CD4-positive, alpha-beta T cell treated with Interleukin-4 for 4 hours (primary cell): ENCODE measurements at places on chromosomes 11 and 22.

GRCh38 chr11:114197799-114198500 lies 98.2 kb upstream of the NNMT start:
- no peak for DNase-seq

- DNase-seq = no peak
Observed at GRCh38 chr22:30880847-30881246, 87.7 kb downstream of the MORC2 start.

DNA sequence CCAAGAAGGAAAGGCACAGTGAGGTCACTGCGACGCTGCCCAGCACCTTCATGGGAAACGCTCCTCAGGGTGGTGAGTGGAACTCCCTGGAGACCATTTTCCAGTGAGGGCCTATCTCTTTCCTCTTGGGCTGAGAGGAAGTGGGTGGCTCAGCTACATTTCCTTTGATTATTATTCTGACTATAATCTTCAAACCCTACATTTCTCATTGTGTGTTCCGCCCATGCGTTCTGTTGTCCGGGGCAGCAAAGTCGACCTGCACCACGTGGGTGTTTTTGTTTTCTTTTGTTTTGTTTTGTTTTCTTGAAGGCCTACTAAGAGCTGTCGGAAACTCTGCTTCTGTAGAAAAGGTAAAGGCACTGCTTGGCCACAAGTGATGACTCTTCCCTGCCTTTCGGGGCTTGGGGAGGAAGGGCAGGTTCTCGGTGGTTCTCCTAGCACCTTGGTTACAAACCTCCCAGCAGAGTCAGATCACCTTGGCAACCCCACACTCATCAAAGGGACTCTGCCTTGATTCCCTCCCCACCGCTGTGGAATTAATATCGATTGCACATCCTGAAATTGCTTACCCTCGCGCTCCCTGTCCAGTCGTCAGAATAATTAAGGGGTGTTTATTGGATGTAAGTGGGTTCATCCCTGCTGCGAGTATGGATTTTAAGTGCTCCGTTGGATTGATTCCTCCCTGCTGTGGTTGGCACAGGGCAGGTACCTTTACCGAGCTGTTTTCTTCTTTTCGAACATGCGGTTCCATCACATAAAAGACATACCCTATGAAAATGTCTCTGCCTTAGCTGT lies 7.3 kb downstream of the PARVB start:
- peak; percentile 80 for DNase-seq

- peak; percentile 64 for DNase-seq
Observed at GRCh38 chr11:14249121-14249963, 109.6 kb downstream of the RRAS2 start.

- DNase-seq = no peak
Observed at GRCh38 chr11:8928981-8929615, 3.6 kb downstream of the C11orf16 start.

DNA sequence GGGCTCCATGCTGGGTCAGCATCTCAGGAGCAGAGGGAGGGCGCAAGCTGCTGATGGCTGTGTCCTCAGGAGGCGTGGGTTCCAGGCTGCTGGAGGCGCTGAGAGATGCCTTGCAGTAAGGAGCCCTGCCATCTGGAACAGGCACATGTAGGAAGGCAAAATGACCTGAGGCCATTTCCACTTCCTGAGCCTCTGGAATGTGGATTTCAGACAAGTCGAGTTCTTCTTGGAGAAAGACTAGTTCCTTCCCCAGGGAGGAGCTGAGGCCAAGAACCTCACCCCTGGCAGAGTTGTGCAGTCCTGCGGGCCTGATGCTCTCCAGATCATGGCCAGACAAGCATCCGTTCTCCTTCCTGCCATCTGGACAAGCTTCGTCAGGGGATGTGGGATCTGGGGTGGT lies 19.3 kb downstream of the HPS4 start:
- DNase-seq = no peak

GRCh38 chr11:16127732-16128131 lies 228.6 kb downstream of the SOX6 start:
- DNase-seq = no peak

- DNase-seq = peak; percentile 70
Observed at GRCh38 chr11:67437082-67437808, at the start of gene PTPRCAP. TSS of gene PTPRCAP (minus strand) at chr11:67437682. CDS start at chr11:67437619, 63 bp downstream.

- DNase-seq = no peak
Observed at GRCh38 chr22:25488244-25489020, 76.0 kb upstream of the GRK3 start.

DNA sequence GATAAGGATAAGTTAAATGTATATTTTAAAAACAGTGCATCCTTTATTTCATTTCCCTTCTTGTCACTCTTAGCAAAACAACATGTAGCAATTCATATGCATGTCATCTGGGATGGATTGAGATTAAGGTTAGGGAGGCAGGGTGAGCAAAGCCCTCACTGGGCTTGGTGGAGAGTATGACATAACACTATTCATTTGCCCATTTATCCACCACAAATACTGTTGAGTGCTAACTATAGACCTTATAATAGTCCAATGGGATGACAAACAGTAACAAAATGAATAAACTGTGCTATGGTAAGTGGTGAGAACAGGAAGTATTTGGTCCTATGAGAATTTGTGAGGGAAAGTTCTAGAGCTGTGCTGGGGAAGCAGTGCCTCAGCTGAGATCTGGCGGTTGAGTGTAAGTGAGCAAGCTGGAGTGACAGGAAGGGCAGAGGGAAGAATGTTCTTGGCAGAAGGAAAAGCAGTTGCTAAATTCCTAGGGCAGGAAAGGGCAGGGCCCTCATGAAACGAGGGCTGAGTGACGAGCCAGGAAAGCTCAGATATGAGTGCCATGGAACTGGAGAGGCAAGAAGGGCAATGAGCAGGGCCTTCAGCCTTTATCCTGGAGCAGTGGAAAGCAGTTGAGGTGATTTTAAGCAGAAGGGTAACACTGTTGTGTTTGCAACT lies 6.7 kb downstream of the HSD17B12 start:
- no peak for DNase-seq

DNA sequence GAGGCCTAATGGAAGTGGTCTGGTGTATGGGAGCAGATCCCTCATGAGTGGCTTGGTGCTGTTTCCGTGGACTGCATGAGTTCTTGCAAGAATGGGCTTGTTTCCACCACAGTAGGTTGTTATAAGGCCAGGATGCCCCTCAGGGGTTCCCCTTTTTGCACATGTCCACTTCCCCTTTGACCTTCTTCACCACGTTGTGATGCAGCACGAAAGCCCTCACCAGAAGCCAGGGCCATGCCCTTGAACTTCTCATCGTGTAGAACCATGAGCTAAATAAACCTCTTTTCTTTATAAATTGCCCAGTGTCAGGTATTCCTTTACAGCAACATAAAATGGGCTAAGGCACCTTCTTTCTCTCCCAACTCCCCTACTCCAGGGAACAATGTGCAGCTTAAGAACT lies 2.8 kb upstream of the NARS2 start:
- DNase-seq = no peak

GRCh38 chr11:45089676-45090499 lies 56.6 kb upstream of the PRDM11 start:
- DNase-seq = no peak

DNA sequence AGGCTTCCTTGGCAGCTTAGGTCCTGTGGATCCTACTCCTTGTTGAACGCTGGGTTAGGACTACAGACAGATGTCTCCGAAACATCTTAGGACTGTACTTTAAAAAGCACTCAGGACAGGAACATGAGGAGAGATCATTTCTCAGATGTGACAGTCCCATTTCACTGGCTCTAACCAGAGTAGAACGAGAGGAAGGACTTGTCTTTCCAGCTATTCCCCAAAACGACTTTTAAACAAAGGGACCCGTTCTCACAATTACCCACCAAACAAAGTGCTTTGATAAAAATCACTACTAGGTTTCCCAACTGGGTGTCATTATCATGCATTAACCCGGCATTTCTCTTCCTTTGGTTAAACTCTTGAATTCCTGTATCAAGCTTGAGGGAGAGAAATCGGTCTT lies 84.7 kb upstream of the BARX2 start:
- no peak for DNase-seq

DNA sequence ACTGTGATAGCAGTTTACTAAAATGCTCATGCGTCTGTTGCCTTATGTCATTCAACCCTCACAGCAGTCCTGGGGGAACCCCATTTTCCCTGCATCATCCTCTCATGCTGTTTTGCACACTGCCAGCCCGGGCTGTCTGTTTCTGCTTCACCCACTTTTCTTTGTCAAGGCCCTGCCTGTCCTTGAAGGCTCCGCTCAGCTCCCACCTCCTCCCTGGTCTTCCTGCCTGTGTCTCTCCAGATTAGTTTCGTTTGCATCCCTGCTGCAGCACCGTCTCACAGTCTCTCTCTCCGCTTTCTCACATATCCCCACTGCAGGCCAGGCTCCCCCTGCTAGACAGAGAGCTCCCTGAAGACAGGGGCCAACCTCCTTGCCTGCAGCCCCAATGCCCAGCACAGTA lies 29.9 kb downstream of the SERPINH1 start:
- DNase-seq = no peak

DNA sequence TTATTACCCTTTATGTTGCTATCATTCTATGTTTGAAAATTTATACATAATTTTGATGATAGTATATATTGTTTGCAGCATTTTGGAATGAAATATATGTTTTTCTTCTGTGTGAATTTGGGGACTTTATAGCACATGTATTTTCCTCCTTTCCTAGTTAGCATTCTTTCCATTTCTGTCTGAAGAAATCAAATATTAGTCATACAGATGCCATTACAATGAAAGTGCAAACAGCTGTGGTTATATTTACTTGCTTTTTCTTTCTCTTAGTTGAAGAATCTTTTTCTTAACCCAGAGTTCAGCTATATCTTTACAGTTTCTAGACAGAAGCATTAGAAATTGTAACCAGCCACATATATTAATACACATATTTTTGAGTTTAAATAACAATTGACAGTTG lies 753.1 kb upstream of the ARHGAP42 start:
- no peak for DNase-seq

DNA sequence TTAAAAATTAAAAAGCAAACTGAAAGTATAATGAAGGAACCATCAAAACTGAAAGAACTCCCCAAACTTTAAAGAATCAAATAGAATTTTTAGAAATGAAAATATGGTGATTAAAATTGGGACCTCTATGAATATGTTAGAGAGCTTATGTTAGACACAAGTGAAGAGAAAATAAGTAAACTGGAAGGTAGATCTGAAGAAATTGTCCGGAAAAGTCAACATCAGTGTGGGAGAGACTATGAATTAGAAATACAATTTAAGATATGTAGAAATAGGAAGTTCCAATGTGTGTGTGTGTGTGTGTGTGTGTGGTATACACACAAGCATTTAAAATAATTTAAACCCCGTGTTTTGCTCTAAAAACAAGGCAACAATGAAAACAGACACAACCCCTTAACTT lies 4.9 kb upstream of the OR8B4 start:
- no peak for DNase-seq

GRCh38 chr11:833114-833791 lies 501 bp downstream of the CD151 start:
- DNase-seq = no peak

DNA sequence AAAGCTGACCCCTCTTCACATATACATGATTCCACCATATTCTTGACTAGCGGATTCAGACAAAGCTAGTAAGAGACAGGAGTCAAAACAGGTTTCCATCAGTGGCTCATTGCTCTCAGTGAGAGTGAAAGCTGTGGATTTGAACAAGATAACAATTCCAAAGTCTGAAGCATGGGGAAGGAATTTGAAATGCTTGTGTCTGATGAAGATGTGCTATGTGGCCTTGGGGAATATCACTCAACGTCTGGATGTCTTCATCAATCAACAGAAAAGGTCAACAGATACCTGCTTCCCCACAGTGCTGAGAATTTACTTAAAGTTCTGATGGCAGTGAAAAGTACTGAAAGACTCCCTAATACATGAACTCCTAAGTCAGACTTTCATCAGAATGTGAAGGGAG lies 46.9 kb upstream of the SESN3 start:
- no peak for DNase-seq

GRCh38 chr11:115643549-115644270 lies 139.5 kb upstream of the CADM1 start:
- DNase-seq = no peak

DNA sequence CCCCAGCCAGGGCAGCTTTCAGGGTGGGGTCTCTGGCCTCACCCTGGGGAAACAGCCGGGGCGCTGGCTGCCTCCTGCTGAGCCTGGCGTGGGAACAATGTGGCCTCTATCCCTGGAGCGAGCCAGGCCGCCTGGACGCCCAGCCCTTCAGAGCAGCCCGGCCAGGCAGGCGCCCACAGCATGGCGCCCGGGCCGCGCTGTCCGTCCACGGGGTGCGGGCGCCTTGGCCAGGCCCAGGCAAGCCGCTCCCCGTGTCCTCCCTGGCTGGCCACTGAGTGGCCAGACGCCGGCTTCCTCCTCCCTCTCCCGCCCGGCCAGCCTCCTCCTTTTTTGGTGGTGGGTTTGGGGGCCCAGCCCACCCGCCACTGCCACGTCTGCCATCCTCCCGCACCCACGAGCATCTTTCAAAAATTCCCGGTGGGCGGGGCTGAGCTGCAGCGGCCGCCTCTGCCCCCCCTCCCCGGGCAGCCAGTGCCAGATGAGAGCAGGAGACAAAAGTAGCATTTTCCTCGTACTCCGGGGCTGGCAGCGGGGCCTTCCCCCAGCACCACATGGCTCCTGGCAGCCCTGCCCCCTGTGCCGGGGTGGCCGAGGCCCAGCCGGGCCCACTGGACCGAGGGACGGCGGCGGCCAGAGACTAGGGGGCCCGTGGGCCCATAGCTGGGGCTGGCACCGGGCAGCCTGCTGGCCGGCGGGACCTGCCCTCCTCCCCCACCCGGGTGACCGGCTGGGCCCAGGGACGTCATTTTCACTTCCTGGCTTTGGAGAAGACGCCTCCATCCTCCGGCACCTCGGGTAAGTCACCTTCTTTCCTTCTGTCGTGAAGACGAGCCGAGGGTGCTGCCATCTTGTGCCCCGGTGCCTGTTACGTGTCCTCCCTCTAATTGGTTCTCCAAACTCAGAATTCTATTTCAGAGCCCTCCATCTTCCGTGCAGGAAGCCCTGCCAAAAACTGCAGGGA lies 70.2 kb upstream of the PPARA start:
- no peak for DNase-seq

- no peak for DNase-seq
Observed at GRCh38 chr11:83671289-83671688, 385.1 kb upstream of the CCDC90B start.

GRCh38 chr11:117476531-117477142 lies 149.0 kb downstream of the CEP164 start:
- no peak for DNase-seq

DNA sequence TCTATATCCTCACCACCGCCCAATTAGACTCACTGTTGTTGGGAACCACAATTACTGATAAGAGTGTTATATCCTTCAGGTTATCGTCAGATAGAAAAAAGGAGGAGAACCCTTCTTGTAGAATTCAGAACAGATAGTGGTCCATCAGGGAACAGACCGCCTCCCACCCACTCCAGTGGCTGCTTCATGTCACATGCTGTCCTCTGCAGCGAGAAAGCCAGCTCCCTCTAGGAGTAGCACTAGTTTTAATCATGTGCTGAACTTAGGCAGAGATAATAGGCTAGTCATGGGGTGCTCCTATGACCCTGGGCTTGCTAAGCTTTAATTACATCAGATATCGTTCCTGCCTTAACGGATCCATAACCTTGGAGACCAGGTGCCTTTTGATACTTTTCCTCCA lies 51.5 kb upstream of the RAB1B start:
- DNase-seq = no peak
